ENCODE measurements at places on chromosomes 13 and 19. TPM values are rescaled to one million over a fixed set of nuclear protein-coding genes. Genes with fewer than 3 reads are reported as not detected.
A peak's percentile ranks its signal among the peaks of the same experiment; 100 is the strongest.

Gene TLE6
- 3.2 TPM for total RNA-seq

Gene PRTN3
- total RNA-seq, result not detected

Gene FUT2
- not detected for total RNA-seq

Gene ZNF560
- not detected for total RNA-seq

Gene ADM5
- total RNA-seq, result 2.7 TPM

- peak; percentile 70 for DNase-seq
These were observed 47.6 kb upstream of the MAP3K10 start for GRCh38 chr19:40143612-40144011.

DNA sequence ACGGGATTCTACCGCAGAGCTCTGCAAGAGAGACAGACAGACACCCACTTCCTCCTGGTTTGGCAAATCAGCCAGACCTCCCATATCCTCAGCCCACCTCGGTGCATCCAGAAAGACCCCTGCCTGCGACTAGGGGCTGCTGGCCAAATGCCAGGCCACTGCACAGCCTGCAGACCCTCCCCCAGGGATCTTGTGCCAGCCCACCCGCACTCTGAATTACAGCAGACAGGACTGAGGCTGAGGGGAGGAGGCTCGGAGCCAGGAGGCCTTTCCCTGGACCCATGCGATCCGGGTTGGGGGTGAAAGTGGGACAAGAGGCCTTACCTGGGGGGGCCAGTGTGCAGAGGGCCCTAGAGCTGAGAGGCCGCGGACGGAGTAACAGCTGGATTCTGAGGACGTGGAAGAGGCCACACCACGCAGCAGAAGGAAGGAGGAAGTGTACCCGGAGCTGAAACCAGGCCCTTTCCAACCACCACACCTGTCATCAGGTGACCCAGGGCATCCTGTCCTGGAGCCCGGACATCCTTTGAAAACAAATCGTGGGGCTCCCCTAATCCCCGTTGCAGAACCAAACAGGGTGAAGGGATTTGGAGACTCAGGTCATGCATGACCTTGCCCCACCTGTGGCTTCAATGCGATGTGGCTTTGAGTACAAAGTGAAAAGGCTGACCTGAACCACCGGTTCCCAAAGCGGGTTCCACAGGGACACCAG is 993 bp downstream of the FUT6 start:
- DNase-seq, result no peak

GRCh38 chr19:31349160-31349881 is at the start of gene TSHZ3:
Gene TSHZ3, minus strand, starts transcription at chr19:31349436. Its CDS starts 217 bp downstream, at chr19:31349219.
- DNase-seq, result peak; percentile 67

- no peak for DNase-seq
These were observed 96.7 kb upstream of the DIAPH3 start for GRCh38 chr13:60260440-60260839.

DNA sequence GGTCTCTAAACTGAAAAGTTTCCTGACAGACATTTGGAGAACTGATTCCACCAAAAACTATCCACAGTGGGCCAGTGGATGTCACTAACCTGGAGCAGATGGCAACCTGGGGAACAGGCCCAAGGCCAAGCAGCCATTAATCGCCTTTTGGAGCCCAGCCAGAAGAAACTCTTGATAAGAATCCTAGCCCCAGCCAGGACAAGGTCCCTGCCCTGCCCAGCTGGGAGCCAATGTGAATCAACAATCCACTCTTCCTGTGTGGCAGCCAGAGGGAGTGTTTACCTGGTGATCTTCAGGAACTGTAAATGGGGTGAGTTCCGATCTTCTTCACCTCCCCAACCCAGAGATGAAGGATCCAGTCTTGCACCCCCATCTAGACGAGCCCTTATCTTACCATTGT is 14.5 kb upstream of the IGSF23 start:
- DNase-seq, result no peak

DNA sequence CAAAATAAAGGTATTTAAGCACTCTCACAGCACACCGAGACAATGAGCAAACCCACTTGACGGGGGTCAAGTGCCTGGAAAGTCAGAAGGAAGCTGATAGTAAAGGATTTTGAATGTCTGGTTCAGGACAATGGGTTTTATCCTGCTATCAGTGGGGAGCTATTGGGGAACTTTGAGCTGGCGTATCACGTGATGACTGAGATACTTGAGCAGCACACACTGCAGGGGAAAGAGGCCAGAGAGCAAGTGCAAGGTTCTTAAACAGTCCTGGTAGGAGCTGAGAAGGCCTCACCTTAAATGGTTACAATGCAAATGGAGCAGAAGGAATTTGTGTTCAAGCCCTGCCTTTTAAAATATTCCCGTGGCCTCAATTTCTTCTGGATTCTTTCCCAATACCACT is 225.3 kb downstream of the LACC1 start:
- no peak for DNase-seq

GRCh38 chr19:16252459-16253205 is 54.9 kb downstream of the AP1M1 start:
- no peak for DNase-seq

DNA sequence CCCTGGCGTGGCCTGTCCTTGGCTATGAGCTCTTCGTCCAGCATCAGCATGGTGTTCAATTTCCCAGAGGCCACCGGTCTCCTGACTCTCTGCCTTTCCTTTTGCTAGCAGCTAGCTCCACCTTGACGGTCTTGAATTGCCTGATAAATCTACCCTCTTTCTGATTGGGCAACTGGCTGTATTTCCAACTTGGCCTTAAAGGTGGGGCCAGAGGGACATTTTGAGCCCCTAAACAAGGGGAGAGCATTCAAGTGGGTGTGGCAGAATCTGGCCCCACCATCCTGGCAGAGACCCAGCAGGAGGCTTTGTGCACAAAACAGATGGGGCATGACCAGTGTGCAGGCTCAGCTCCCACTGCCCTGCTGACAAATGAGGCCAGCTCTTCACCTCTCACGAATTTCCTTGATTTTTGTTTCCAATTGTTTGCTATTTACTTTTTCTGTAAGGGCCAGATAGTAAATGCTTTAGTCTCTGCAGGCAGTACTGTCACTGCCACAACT is 148.9 kb upstream of the VSTM2B start:
- peak; percentile 25 for DNase-seq

GRCh38 chr19:3100331-3100730 is 6.2 kb downstream of the GNA11 start:
- no peak for DNase-seq

DNA sequence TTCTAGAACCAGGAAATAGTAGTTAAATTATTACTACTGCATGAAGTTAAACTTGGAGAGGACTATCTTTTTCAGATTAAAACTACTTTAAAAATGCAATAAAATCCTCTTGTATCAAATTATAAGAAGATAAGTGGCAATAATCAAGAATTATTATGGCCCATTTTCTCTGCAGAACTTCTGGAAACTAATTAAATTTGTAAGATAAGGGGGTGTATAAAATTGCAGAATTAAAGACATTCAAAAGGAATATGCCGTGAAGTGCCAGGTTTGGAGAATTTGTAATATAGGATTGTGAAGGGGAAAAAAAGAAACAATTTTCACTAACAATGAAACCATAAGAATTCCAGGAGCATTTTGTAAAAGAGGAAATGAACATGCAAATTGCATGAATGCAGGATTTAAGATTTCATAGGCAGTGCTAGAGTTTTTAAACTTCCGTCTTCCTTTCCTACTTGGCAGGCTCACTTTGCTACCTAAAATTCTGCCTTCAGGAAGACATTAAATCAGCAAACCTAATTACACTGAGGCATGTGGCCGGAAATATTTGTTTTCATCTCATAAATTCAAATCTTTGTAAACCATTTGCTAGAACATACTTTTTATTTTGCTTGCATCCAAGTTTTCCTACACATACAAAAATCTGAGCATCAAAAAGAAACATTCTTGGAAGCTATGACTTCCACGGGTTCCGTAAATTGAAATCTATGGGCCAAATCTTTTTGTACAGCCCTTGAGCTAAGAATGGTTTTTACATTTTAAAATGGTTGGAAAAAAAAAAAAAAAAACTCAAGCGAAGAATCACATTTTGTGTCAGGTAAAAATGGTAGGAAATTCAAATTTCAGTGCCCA is 166.9 kb downstream of the DCLK1 start:
- DNase-seq, result no peak

- DNase-seq, result peak; percentile 72
These were observed 589 bp downstream of the ZBTB45 start for GRCh38 chr19:58519087-58519354.

DNA sequence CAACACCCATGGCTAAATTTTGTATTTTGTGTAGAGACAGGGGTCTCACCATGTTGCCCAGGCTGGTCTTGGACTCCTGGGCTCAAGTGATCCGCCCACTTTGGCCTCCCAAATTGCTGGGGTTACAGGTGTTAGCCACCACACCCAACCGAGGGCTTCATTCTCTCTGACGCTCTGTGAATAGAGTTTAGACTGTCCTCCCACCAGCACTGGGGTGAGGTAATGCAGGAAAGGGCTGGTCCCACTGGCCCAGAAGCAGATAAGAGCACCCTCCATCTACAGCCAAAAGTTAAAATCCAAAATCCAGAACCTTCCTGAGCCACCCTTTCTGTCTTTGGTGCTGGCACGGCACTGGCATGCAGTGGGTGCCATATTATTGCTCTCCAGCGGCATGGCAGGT is 31.8 kb upstream of the HOMER3 start:
- no peak for DNase-seq

GRCh38 chr19:10936661-10937084 is 8.1 kb downstream of the TIMM29 start:
- peak; percentile 53 for DNase-seq

GRCh38 chr13:92745258-92745657 is 481.3 kb upstream of the GPC6 start:
- no peak for DNase-seq

DNA sequence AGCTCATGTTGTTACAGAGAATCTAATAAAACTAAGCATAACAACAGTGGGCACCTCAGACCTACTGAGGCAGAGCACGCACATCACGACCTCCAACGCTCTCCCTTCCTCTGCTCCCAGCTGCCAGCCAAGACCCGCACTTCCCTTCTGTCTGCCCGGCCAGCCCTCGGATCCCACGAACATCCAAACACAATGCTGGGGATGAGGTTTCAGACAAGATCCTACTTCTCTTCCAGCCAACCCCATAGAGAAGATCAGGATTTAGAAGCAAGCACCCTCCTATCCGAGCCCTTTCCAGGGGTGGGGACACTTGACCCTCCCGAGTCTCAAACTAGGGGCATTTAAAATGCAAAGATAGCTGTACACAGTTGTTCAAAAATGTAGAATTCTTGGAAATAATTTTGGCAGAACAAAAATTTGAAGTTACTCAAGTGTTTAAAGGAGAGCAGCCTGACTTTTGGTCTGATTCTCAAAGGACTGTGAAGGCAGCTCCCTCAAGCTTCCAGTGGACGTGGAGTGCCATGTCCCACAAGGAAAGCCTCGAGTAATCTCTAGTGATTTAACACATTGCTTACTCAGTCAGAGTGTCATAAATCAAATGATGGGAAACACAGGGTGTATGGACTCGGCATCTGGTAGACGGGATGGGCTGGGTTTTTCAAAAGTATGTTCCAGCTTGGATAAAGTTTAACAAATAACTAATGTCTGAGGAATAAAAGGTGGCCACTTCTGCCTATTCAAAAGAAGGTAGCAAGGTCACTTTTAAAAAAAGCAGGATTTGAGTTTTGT is 32.8 kb downstream of the ANKRD10 start:
- DNase-seq, result no peak

- no peak for DNase-seq
These were observed 2.4 kb downstream of the MAG start for GRCh38 chr19:35294328-35294727.

GRCh38 chr13:76754414-76754813 is 131.8 kb downstream of the KCTD12 start:
- DNase-seq, result no peak
